Activated CD8-positive, alpha-beta memory T cell treated with anti-CD3 and anti-CD28 coated beads for 24 hours (primary cell): ENCODE measurements at places on chromosomes 16 and 17.

GRCh38 chr16:52293204-52293603, 253.7 kb downstream of the TOX3 start:
- no peak for DNase-seq

GRCh38 chr16:57795431-57795878, 6.8 kb downstream of the KIFC3 start:
- DNase-seq: no peak

- DNase-seq: no peak
Observed at GRCh38 chr16:49701789-49702494, 154.0 kb downstream of the ZNF423 start.

DNA sequence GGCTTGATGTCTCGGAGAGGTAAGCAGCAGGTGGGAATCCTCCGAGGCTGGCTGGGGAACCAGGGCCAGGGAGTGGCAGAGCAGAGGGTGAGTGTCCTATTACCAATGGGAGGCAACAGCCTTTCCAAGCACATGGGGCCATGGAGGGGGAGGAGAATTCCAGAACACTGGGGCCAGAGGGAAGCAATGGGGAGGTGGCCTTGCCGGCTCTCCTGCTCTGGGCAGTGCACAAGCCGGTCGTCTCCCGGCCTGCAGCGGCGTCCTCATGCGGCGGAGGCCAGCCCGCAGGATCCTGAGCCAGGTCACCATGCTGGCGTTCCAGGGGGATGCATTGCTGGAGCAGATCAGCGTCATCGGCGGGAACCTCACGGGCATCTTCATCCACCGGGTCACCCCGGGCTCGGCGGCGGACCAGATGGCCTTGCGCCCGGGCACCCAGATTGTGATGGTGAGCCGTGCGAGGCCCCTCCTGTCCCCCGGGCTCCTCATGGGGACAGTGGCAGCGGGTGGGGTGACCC, 21.9 kb downstream of the SGSH start:
- no peak for DNase-seq

DNA sequence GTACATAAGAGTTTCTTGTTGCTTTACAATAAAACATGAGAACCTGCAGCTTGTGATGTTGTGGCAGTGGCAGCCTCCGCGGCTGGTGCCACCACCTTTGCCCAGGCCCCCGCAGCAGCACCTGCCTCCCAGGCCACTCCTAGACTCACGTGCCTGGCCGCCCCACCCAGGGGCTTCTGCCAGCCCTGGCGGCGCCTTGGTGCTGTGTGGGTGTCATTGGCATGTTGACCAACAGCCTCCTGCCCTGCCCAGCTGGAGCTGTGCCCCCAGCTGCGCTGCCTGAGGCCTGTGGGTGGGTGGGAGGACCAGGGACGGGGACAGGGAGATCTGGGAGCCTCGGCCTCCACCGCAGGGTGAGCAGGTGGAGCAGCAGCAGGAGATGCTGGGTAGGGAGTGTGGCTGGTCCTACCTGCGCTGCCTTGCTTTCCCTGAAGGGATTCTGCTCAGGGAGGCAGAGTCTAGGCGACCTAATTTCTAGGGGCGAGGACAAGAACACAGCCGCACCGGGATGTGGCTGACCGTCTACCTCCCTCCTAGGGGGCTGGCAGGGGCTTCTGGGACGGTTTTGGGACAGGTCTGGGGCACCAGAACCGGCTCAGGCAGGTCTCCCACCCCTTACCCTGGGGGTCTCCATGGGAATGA, 428 bp upstream of the DNASE1L2 start:
- no peak for DNase-seq

GRCh38 chr17:1947743-1948516, 77.2 kb downstream of the RTN4RL1 start:
- no peak for DNase-seq

DNA sequence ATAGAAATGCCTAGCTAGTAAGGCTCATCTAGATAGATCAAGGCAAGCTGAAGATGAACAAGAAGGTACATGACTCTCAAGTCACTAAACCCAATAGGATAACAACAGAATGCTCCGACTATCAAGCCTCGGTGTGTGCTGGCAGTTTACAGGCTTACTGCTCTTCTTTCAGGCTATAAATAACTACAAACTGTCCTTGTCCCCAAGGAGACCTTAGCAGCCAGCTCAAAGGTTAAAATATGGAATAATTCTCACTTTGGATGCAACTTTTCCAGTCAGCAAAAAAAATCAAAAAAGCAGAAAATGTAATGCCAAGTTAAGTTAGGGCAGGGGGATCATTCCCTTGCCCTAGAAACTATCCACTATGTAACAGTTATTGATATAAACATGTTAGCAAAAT, 44.6 kb downstream of the SPOP start:
- DNase-seq: no peak

DNA sequence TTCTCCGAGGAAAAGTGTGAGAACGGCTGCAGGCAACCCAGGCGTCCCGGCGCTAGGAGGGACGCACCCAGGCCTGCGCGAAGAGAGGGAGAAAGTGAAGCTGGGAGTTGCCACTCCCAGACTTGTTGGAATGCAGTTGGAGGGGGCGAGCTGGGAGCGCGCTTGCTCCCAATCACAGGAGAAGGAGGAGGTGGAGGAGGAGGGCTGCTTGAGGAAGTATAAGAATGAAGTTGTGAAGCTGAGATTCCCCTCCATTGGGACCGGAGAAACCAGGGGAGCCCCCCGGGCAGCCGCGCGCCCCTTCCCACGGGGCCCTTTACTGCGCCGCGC, at the start of gene ERBB2:
Gene ERBB2, plus strand, starts transcription at position 247 of the 330 bp plus-strand sequence. CDS start 175 bp downstream, outside the sequence.
- DNase-seq: no peak

GRCh38 chr16:50302472-50303005, 36.2 kb downstream of the ADCY7 start:
- no peak for DNase-seq

GRCh38 chr17:13395862-13396261, 205.9 kb downstream of the HS3ST3A1 start:
- DNase-seq: no peak

DNA sequence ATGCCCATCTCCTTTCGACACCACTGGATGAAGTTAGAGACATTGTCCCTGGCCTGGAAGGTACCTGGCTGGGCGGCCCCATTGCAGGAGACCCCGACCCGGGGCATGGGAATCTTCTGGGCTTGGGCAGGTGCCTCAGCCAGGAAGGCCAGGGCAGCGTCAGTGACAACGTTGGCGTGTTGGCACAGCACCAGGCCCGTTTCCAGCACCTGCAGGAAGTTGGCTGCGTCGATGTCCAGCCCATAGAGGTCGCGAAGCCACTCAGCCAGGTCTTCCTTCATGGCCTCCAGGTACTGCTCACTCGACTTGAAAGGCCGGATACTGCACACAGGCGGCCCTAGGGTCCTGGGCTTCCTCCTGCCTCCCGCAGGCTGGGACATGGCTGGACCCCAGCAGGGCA, 568 bp downstream of the GAS2L2 start:
- no peak for DNase-seq

DNA sequence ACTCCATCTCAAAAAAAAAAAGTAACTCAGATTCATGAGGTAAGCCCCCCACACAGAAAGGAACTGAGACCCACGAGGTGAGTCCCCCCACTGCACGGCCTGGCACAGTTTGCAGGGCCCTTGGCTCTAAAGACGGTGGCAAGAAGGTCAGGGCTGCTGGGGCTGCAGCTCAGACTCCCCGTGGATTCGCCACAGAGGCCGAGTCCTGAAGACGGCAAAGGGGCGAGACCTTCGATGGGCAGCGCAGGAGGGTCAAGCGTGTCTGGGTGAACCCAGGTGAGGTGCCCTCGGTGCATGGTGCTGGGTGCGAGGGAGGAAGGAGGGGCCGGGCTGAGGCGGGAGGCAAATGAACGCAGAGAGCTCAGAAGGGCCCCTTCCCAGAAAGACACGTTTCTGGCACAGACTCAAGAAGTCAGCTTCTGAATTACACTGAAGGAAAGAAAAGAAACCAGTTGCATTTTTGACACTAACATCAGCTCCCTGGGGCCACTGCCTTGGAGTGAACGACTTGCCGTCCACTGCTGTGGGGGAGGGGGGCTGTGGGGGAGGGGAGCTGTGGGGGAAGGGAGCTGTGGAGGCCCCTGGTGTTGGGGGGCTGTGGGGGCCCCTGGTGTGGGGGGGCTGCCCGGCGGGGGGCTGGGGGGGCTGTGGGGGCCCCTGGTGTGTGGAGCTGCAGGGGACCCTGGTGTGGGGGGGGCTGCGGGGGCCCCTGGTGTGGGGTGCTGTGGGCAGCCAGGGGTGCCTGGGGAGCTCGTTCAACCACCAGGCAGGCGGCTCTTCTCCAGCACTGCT, 69.8 kb upstream of the METRNL start:
- DNase-seq: no peak
